Muscle of leg (tissue), 16 donors: ENCODE measurements at places on chromosomes 7 and 10. TPM values are rescaled to one million over a fixed set of nuclear protein-coding genes. Genes with fewer than 3 reads are reported as not detected.

Gene DNAH11
- 0.13 TPM for total RNA-seq

- DNase-seq, result peak; percentile 73
These were observed 27.2 kb upstream of the MSRB2 start for GRCh38 chr10:23067939-23068775.

- DNase-seq, result no peak
These were observed 18.8 kb downstream of the NOBOX start for GRCh38 chr7:144384555-144385245.

GRCh38 chr7:1095621-1096155 lies 7.8 kb downstream of the GPER1 start:
- DNase-seq, result no peak

DNA sequence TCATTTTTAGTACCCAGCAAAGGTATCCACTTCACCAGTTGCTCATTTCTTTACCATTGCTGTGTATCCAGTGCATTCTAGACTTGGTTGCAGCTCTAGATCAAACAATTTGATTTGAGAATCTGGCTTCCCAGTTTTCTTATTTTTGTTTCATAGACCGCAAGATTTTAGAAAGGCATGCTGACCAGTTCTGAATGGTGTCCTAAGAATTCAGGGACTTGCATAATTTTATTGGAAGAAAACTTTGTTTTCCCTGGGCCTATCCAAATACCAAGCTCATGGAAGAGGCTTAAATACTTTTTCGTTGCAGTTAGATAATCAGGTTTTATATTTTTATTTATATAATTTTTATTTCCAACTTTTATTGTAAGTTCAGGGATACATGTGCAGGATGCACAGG lies 58.3 kb downstream of the BICC1 start:
- no peak for DNase-seq

- peak; percentile 78 for DNase-seq
These were observed 101.2 kb upstream of the KLF6 start for GRCh38 chr10:3886191-3886590.

GRCh38 chr10:78212060-78212785 lies 178.6 kb downstream of the RPS24 start:
- peak; percentile 79 for DNase-seq
